T follicular helper cell (primary cell): ENCODE measurements at places on chromosomes 7 and 10.

DNA sequence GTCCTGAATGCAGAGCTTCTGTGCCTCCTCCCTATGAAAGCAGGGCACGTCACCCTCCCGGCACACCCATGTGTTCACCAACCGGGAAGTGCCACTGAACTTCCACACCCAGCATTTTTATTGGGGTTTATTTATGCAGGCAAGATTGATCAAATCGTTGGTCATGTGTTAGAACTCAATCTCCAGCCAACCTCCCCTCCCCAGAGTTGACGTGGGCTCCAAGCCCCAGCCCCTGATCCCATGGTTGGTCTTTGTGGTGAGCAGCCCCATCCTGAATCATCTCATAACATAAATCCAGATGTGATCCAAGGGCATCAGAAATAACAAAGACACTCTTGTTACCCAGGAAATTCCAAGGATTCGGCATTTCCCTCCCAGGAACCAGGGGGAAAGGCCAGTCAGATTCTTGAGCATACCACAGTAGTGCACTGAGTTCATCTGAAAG lies 151.2 kb downstream of the TPST1 start:
- no peak for DNase-seq

DNA sequence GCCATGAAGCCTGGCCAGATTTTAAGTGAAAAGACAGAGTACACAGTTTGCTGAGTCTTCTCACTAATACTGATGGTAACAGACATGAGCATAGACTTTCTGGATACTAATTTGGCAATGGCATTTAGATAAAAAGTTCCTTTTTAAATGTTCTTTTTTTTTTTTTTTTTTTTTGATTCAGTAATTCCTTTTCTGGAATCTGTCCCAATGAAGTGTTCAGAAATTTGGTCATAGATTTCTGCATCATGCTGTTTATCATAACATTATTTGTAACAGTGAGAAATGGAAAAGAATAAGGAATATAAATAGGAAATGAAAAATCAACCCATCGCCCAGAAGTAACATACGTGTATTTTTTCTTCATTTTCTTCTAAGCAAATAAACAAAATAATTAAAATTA lies 354.9 kb downstream of the CALN1 start:
- no peak for DNase-seq

DNA sequence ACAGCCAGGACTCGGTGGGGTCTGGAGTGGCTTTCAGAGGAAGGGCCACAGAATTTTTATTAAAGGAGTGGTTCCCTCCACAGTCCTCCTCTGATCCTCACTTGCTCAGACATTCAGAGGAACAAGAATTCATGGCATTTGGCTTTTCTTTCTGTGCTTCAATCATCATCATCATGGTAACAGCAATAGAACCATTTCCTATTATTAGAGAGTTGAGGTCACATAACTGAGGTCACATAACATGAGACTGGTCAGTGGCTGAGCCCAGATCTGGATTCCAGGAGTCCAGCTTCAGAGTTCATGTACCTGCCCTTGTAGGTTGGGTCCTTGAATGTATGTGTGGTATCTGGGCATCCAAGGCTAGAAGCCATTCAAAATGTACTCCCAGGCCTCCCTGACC lies 177.3 kb upstream of the GRB10 start:
- DNase-seq, result no peak

DNA sequence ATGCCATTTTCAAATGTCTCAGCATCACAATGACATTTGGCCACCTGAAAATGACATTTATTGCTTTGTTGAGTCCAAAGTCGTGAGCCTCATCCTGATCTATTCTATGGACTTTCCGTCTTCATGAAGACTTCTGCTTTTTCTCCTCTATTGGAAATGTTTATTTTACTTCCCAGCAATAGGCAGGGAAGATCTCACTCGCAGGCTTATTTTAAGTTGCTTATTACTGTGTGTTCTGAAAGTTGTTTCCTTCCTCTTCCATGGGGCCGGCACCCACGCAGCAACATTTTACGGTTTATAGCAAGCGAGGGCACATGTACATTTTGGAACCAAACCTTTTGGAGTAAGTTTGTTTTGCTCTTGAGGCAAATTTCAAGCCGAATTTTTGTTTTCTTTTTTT lies 221.0 kb upstream of the KLF6 start:
- no peak for DNase-seq

GRCh38 chr10:130388746-130389145 lies 252.6 kb downstream of the GLRX3 start:
- no peak for DNase-seq

DNA sequence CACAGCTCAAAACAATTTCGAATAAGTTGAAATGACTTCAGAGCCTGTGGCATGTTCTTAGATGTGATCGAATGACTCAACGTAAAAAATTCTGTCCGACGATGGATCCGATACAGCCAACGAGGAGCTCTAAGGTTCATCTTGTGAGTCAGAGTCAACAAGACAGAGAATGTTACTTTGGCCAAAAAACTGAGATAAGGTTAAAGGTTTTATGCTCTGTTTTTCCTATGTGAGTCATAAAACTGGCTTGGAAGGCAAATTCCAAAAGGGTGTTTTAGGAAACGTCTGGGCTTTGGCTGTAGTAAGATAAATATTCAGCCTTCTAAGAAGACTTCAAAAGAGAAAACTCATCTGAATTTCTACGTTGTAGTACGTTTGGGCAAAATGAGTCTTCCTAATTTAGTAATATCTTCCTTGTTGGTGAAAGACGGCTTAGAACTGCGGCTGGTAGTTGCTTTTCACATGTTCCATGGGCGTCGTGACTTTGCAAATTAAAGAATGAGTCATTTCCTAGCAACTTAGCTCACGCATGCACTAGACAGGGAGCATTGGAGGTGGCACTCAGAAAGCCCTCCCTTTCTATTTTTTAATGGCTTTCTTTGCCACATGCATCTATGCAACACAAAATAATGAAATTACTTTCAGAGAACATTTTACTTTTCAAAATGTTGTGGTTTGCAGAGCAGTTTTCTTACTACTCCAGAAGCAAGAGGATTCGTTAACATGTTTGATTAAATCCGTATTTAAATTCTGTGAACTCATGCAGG lies 28.2 kb downstream of the PFKP start:
- DNase-seq, result no peak

GRCh38 chr7:148747274-148747673 lies 48.6 kb downstream of the CUL1 start:
- no peak for DNase-seq
